ENCODE measurements at places on chromosomes 6 and 20.
A peak's percentile ranks its signal among the peaks of the same experiment; 100 is the strongest.

- DNase-seq: peak; percentile 81
Observed at GRCh38 chr6:11536795-11537194, 754 bp upstream of the TMEM170B start.

- DNase-seq: no peak
Observed at GRCh38 chr6:168784426-168784825, 343.4 kb downstream of the SMOC2 start.

- DNase-seq: no peak
Observed at GRCh38 chr20:22535483-22535882, 48.9 kb downstream of the FOXA2 start.

- DNase-seq: no peak
Observed at GRCh38 chr6:34182751-34183531, 37.1 kb upstream of the GRM4 start.

DNA sequence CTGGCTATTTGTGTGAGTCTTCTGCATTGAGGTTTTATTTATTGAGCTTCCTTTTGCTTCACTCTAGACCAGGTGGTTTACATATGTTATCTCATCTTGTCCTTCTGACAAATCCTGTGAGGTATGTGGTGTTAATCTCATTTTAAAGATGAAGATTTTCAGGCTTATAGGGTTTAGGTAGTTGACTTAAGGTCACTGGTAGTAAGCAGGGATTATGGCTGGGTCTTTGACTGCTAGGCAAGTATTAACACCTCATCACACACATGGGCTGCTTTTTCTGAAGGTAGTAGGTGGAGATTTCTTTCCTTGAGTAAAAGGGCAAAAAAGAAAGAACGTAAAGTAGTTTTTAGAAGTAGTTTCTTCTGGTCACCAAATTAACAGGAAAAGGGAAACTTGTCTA, 72.6 kb downstream of the CDKAL1 start:
- peak; percentile 40 for DNase-seq
